Activated naive CD4-positive, alpha-beta T cell treated with anti-CD3 and anti-CD28 coated beads for 36 hours (primary cell): ENCODE measurements at places on chromosomes 13 and 19.

GRCh38 chr19:8085598-8086408 is 33.2 kb downstream of the CCL25 start:
- DNase-seq, result no peak

GRCh38 chr19:23785982-23786381 is 27.3 kb upstream of the ZNF681 start:
- no peak for DNase-seq

- no peak for DNase-seq
Observed at GRCh38 chr19:36152352-36153091, at the start of gene COX7A1. COX7A1 (minus strand) TSS chr19:36152447; CDS start chr19:36152407, 40 bp downstream.

- no peak for DNase-seq
Observed at GRCh38 chr13:54709546-54709945, 1680.9 kb downstream of the OLFM4 start.

GRCh38 chr13:27465611-27466010 is 15.2 kb upstream of the MTIF3 start:
- DNase-seq, result no peak

DNA sequence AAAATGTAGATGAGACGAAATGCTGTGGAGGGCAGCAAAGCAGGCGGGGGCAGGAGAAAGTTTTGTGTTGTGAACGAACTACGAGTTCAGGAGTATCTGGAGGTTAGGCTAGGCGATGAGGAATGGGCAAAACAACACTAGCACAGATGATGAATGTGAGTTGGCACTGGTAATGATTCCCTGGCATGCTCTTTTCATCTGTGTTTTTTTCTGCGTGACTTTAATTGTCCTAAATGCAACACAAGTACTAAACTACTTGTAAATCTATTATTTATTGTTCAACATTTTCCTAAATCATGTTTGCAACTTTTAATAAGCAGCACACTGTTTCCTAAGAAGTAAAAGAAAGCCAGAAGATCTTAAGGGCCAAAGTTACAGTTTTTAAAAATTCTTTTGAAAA is 19.2 kb downstream of the TNFSF13B start:
- no peak for DNase-seq

GRCh38 chr13:101845245-101846020 is 393.0 kb downstream of the ITGBL1 start:
- DNase-seq, result no peak

DNA sequence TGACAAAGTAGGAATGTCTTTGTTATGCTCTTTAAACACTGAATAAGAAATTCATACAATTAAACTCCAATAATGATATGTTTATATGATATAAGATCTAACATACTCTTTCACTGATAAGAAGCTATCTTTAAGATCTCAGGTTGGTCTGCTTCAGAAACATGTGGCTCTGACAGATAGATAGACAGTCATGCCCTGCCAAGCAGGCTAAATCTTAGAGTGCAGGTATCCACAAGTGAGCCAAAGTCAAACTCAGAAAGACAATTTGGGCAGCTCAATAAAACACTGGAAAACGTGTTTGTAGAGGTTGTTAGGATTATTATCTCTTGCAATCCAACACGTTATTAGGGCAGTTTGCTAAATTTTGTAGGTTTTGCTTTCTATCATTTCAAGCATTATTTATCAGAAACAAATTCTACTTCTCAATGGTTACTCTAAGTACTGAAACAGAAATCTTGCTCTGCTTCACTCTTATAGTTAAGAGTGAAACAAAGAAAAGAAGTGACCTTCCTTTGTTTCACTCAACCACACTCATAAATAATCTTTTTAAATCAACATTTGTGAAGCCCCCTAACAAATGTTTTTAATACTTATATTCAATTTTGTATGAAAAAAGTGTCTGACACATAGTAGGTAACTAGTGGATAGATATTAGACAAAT is 1255.6 kb downstream of the DIAPH3 start:
- DNase-seq, result no peak
